ENCODE measurements at places on chromosomes 1 and 21.

- no peak for DNase-seq
Measured at GRCh38 chr1:17108360-17108759, 10.9 kb downstream of the PADI2 start.

GRCh38 chr1:161399257-161399998 lies 31.8 kb upstream of the CFAP126 start:
- DNase-seq: peak; percentile 92

GRCh38 chr1:231046730-231047395 lies 6.8 kb upstream of the FAM89A start:
- DNase-seq: no peak

DNA sequence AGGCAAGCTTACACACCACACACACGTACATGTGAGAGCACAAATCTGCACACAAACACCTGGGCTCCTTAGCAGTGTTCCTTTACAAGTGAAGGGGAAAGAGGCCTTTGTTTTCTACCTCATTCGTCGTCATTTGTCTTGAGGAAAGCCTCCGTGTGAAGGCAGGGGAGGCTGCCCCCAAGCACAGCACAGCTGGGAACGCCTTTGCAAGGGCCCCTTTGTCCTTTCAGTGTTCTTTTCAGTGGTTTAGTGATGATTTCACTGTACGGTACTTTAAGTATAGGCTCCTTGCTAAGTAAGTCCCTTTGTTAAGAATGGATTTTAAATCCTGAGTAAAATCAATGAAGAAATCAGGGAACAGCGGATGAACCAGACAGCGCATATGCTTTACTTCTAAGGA lies 94.1 kb downstream of the PGBD5 start:
- no peak for DNase-seq

DNA sequence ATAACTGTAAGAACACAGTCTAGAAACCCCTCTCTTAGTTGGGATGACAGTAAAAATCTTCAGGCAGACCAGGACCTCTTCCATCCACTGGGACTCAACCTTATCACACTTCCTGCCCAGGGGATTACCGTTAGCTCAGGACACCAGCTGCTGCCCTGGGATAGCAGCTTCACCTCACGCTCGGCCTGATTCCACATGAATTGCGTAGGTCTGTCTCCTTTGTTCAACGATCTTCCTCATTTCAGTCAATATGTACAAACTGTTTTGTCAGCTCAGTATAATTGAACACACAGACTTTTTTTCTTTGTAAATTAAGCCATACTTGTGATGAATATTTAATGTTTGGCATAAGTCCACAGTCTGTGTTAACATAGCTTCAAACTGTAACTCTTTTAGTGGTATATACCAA lies 290.4 kb downstream of the GRIK1 start:
- no peak for DNase-seq

All from ecto neural progenitor cell (in vitro differentiated cells).